ENCODE measurements at places on chromosomes 3 and 15.
A peak's percentile ranks its signal among the peaks of the same experiment; 100 is the strongest.

DNA sequence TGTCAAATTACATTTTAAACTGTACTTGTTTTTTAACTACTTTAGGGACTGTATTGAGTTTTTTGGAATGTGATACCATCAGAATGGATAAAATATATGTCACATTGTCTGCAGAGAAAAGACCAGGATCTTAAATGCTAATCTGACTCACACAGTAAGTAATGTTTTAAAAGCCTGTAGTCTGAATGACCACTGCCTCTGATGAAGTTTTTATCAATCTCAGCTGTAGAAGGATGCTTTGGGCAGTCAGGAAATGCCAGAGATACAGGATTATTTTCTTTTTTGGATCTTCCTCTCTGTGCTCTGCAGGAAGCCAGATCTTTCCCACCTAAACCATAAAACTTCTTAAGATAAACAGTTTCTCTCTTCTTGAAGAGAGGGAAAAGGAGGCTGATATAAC, 73.1 kb upstream of the PRTG start:
- DNase-seq = no peak

- no peak for DNase-seq
Measured at GRCh38 chr3:82128271-82128670, 366.8 kb upstream of the GBE1 start.

DNA sequence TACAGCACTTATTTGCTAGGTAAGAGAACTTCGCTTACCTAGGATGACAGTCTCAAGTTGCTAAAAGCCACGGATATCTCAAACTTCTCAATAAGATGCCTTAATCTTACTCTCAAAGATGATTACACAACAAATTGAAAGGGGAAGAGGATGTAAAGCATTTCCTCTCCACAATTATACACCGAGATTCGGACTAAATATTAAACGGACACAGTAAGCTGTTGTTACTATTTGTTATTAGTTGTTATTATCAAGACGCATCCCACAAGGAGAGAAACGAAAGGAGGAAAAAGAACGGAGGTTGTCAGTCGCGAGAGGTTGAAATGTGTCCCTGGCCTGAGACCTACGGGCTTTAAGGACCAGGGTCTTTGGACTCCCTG, 660 bp downstream of the ZNF106 start:
- DNase-seq = no peak

- DNase-seq = no peak
Measured at GRCh38 chr3:169563775-169564059, 99.8 kb downstream of the MECOM start.

DNA sequence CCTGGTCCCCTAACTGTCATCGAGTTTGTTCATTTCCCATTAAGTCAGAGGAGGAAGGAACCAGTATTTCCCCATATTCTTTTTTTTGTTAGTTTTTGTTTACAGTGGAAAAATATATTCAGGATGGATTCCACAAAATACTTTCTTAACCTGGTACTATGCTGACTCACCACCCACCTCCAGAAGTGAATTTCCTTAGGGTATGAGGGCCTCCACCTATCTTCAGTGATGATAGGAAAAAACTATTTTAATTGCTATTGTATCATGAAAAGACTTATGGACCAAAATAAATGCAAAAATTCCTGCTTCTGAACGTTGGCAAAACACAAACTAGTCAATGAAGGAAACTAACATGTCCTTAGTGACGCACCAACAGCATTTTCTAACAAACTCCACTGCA, 64.2 kb upstream of the FOXP1 start:
- no peak for DNase-seq

- no peak for DNase-seq
Measured at GRCh38 chr15:98231696-98232440, 271.4 kb downstream of the ARRDC4 start.

GRCh38 chr3:150691414-150692040, 12.2 kb downstream of the ERICH6 start:
- no peak for DNase-seq

- peak; percentile 34 for DNase-seq
Measured at GRCh38 chr3:71581457-71582035, 2.0 kb downstream of the FOXP1 start.

GRCh38 chr3:47227678-47228077, 54.9 kb downstream of the KIF9 start:
- no peak for DNase-seq

DNA sequence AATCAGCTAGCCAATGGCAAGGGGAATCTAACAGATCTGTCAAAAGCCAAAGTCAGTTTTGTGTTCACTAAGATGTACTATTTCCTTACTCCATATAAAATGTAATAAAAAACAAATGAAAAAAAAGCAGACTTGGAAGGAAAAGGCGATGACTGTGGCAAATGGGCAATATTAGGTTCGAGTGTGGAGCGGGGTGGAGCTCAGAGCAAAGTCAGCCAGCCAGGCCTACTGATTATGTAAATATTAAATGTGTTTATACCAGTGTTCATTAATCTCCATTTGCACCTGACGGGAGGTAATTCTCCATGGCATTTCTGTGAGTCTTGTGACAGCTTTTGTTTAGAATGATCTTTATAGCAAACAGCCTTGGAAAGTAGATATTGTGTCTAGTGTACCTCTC, 96.2 kb upstream of the KCNMB2 start:
- DNase-seq = no peak

DNA sequence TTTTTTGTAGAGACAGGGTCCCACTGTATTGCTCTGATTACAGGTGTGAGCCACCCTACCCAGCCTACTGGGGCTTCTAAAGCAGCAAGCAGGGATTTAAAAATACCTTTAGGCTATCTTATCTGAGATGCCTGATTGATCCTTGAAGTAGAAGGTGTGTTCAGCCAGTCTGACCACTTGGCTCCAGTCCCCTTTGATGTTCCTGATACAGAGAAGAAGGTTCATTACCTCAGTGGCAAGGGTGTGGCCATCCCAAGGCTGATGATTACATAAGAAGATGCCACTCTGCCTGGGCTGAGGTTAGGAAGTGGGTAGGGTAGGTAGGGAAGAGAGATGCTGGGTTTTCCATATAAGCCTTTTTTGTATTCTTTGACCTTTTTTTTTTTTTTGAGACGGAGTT, 11.2 kb upstream of the DCAF1 start:
- DNase-seq = no peak

GRCh38 chr15:63288778-63289378, 11.5 kb downstream of the APH1B start:
- peak; percentile 76 for DNase-seq

Measured in RKO (cell line).